ENCODE measurements at places on chromosomes 5 and 9.

- DNase-seq = no peak
Measured at GRCh38 chr9:68714416-68715180, 9.6 kb downstream of the PIP5K1B start.

DNA sequence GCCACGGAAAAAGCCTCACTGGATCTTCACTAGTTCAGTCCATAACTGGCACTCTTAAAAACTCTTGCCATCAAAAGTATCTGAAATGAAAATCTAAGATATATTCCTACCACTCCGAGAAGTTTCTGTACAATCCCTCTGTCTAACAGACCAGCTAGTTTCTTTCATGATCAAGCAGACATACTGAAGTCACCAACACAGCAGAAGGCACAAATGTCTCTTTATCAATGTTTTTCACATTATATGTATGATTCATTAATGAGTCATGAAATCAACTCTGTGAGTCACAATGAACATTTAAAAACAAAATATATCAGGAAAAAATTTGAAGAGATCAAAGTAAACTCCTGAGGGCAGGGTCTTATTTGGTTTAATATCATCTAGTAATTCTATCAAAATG is 50.8 kb downstream of the F2R start:
- no peak for DNase-seq

DNA sequence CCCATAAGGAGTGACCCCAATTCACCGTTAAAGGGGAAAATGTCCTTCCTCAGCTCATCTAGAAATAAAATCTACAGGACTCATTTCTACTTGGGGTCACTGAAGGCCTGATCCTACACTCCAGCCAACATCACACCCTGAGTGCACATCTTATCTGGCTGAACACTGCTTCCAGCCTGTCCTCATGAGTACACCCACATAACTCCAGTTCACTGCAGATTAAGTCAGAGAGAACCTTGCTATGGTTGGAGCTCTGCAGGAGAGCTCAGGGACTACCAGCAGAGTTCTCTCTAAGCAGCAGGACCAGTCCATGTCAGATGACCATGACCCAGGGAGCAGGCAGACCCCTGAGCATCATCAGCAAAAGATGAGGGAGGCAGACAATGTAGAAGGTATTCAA is 126.9 kb upstream of the MAP3K1 start:
- DNase-seq = no peak

GRCh38 chr5:145978708-145979107 is 42.3 kb downstream of the SH3RF2 start:
- no peak for DNase-seq

DNA sequence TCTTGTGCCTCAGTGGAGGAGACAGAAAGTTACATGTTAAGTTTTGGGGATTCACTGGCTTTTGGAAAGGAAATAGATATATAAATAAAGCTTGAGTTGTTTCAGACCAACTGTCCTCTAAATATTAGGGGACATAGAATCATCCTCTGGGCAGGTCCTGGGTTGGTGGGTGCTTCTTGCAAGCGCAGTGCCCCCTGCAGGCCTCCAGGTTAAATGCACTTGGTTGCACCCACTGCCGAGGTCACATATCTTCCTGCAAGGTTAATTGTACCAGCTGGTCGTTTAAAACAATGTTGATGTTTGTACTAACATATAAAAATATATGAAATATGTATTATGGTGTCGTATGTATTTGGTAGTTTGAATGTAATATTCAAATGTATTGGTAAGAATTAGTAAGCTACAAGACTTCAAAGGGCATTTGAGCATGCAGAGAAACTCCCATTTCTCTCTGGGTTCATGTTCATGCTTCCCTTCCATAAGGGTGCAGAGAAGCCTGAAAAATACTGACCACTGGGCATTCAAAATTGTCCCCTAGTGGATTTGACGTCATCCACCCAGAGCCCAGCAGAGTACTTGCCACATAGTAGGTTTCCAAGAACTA is 87.0 kb downstream of the ZNF618 start:
- DNase-seq = peak; percentile 60

GRCh38 chr5:81297531-81297930 is 3.9 kb upstream of the ZCCHC9 start:
- DNase-seq = no peak

GRCh38 chr9:93949694-93950449 is 5.3 kb downstream of the BARX1 start:
- no peak for DNase-seq

- no peak for DNase-seq
Measured at GRCh38 chr5:15601274-15601673, 101.3 kb downstream of the FBXL7 start.

- DNase-seq = no peak
Measured at GRCh38 chr5:116237917-116238500, 153.2 kb downstream of the COMMD10 start.

- peak; percentile 78 for DNase-seq
Measured at GRCh38 chr9:126500600-126501382, 112.9 kb upstream of the LMX1B start.

DNA sequence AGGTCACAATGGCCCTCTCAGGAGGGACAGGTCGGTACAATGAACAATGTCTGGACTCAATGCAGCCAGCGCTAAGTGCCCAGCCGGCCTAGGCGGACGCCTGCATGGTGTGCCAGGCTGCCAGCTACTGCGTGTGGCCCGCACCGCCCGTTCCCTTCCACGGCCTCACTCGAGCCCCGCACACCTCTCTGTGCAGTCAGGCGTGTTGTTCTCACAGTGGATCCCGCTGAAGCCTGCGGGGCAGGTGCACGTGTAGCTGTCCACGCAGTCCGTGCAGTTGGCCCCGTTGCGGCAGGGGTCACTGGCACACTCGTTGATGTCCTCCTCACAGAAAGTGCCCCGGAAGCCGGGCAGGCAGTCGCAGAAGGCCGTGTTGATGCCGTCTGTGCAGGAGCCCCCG is 26.7 kb upstream of the SEC16A start:
- no peak for DNase-seq

- DNase-seq = no peak
Measured at GRCh38 chr5:36369219-36369690, 67.6 kb upstream of the RANBP3L start.

DNA sequence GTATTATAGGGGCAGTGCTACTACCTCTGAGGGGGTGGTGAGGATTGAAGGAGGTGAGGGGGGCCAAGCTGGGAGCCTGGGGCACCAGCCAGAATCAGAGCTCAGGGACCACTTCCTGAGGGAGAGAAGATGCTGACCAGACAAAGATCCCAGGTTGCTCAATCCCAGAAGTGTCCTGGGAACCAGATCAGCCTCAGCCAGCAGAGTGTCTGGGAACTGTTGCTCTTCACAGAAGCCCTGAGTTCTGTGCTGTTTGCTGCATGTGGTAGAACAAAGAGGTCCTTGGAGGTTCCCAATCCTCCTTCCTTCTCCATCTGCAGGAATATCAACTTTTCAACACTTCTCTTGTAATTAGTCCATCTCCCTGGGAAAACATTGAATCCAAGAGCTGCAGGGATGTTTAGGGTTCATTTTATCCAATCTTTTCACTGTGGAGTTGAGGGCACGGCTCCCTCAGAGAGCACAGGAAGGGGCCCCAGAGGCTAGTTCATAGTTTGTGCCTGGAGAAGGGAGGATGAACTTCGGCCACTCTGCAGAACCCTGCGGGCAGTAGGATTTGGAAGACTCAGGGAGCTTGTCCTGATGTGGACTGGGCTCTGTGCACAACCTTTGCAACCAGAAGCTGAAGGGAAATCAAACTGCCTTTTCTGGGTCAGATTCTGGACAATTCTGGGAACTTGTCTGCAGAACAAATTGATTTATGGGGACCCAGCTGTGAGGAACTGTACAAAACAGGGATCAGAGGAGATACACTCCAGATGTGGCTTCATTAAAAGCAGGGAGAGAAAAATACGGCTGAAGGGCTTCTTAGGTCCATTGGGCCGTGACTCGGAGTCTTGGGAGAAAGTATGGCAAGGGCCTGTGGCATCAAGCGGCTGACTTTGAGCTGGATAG is 57.1 kb downstream of the GALNT12 start:
- no peak for DNase-seq

GRCh38 chr5:108615216-108615615 is 132.5 kb upstream of the FER start:
- DNase-seq = no peak

DNA sequence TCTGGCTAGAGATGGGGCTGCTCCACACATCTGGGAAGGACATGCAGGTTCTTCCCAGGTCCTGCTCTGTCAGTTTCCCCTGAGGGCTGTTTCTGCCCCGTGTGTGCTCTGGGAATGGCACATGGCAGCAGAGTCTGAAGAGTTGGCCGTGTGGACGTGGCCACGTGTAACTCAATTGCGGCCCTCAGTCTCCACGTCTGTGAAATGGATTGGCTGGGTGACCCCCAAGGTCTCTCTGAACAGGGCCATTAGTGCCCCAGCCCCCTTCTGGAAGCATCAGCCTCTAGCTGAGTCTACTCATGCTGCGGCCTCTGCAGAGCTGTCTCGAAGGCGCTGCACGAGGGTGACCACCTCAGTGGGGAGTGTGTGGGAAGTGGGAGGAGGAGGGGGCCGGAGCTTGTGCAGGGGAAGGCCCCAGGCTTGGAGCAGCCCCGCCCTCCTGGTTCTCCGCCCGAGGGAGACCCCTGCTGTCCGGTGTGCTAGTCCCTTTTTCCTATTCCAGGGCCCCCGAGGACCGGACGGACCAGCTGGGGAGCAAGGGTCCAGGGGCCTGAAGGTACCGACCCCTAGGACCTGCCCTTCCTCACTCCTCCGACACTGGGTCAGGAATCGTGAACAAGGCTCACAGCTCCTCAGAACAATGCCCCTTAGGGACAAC is 58.9 kb upstream of the ORM1 start:
- no peak for DNase-seq

GRCh38 chr5:19874811-19875210 is 113.2 kb downstream of the CDH18 start:
- no peak for DNase-seq

- DNase-seq = no peak
Measured at GRCh38 chr9:114911167-114911821, 19.1 kb downstream of the TNFSF8 start.

DNA sequence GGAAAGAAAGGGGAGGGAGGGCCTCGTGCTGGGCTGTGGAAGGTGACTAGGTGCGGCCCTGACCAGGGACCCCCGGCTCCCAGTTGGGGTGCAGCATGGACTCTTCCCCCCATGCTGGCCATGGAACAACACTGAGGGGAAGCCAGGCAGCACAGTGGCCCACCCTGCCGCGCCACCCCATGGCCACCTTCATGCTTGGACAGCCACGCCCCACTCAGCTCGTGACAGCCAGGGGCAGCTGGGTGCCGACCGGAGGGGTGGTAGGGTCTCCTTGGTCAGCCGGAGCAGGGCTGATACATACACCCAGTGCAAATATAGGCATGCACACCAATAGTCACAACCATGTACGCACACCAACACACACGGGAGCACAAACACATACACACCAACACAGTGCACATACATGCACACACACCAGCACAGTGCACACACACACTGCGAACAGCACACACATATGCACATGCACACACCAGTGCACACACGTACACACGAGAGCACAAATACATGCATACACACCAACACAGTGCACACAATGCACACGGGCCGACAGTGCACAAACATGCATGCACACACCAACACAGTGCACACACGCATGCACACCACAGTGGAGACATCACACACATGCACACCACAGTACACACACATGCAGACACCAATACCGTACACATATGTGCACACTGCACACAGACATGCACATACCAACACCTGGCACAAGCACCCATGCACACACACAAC is 8.3 kb downstream of the SOHLH1 start:
- no peak for DNase-seq

DNA sequence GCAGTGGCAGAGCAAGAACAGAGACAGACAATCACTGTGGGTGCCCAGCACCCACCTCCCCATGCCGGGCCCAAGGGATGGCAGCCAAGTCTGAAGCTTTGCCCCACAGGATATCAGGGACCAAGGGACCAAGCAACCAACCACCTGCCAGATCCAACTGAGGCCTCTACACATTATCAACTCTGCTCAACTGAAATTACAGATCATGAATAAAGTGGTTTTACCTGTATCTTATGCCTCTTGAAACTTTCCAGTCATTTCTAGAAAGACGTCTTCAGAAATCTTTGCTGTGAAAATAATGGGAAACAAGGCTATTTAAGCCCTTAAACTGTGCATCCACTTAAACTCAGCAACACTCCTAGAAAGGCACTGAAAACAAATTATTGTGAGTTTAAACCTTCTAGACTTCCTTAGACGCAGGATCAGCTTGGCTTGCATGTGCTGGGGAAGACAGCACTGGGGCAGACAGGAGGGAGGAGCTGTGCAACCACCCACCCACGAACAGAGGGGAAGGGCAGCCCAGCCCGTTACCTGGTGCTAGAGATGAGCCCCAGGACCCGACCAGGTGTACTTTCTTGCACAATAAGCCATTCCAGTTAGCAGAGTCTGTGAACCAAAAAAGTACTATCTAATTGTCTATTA is 80.0 kb downstream of the SEMA4D start:
- peak; percentile 59 for DNase-seq

- no peak for DNase-seq
Measured at GRCh38 chr5:16600397-16600796, 16.4 kb downstream of the RETREG1 start.

DNA sequence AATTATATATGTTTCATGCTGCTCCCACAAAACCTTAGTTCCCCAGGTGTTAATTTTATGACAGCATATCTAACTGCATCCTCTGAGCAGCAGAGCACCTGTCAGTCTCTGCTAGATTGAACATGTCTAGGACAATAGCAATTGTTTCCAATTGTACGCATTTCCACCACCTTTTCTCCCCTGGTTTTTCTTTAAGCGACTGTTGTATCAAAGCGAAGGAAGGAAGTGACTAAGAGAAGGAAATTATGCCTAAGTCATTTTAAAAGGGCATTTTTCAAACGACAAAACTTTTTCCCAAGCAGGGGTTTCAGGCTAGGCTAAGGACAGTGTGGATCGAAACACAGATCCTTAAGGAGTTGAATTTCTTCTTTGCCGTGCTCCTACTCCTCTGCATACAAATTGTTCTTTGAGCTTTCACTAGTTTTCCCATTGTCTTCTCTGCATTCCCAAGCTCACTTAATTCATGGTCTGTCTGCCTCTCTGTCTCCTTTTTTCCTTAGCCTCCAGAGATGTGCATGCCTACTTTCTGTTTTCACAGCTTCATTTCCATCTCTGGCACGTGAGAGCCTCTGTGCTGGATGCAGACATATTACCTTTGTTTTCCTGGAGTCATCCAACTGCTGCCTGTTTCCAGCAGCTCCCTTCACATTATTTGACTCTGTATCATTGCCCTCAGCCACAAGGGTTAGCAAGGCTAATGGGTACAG is 39.4 kb upstream of the STARD4 start:
- DNase-seq = no peak

- DNase-seq = no peak
Measured at GRCh38 chr9:20417373-20418080, 204.8 kb downstream of the MLLT3 start.

DNA sequence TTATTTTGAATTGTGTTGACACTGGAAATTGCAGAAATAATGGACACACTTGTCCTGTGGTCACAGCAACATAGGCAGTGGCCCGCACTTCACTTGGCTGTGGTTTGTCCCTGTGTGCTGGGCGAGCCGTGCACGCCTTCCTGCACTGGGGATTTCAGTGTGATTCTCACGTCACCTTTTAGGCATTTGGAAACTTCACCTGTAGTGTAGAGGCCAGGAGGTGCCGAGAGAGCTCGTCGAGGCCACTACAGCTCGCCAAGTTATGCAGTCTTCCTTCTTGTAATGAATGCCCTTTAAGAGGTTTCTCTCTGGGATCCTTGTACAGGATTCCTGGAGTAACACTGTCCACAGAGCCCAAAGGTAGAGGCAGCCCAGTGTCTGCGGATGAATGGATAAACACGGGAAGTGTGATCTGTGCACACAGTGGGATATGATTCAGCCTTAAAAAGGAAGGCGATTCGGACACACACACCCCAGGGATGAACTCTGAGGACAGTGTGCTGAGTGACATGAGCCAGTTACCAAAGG is 14.7 kb downstream of the TRAF2 start:
- no peak for DNase-seq

Measured in stimulated activated CD4-positive, alpha-beta T cell treated with anti-CD3 and anti-CD28 coated beads, Interleukin-15, amount 100 ng/mL, for 24 hours (primary cell).